Effector memory CD8-positive, alpha-beta T cell (primary cell): ENCODE measurements at places on chromosomes 11 and 22.

GRCh38 chr11:34948696-34949095 is 32.3 kb downstream of the PDHX start:
- no peak for DNase-seq

DNA sequence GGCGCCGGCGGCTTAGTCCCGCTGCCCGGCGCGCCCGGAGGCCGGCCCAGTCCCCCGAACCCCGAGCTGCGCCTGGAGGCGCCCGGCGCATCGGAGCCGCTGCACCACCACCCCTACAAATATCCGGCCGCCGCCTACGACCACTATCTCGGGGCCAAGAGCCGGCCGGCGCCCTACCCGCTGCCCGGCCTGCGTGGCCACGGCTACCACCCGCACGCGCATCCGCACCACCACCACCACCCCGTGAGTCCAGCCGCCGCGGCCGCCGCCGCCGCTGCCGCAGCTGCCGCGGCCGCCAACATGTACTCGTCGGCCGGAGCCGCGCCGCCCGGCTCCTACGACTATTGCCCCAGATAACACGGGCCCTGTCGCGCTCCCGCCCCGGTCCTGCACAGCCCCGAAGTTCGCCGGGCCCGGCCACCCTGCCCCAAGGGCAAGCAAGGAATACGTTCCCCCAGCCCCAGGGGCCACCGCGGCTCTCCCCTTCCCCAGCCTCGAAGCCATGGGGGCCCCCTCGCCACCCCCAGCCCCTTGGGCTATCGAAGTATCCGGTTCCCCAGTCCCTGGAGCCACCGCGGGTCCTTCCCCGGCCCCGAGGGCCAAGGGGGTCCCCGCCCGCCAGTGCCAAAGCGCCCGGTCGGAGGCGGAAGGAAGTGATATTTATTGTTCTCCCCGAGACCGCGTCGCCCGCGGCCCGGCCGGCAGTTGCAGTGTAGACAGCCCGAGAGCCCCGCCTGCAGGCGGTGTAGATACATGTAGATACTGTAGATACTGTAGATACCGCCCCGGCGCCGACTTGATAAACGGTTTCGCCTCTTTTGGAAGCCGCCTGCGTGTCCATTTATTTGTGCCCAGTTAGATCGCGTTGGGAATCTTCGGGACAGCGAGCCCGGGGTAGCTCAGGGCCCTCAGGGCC is 6.2 kb downstream of the TBX1 start:
- DNase-seq = peak; percentile 38

DNA sequence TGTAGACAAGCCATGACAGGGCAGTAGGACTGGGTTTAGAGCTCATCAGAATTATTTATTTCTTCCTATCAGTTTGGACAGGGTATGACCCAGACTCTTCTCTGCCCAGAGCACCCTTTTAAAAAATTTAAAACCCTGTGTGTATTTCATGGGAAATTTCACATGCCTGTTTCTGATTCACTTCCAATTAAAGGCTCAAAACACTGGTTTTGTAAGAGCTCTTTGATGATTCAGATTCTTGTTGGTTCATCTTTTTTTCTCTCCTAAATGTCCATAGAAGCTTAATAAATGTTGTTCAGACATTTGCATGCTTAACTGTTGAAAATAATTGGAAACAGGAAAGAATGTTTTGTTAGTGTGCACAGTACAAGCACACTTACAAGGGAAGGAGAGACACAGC is 13.8 kb downstream of the FLI1 start:
- no peak for DNase-seq

- no peak for DNase-seq
Measured at GRCh38 chr11:58513747-58514367, 6.0 kb upstream of the OR5B21 start.

DNA sequence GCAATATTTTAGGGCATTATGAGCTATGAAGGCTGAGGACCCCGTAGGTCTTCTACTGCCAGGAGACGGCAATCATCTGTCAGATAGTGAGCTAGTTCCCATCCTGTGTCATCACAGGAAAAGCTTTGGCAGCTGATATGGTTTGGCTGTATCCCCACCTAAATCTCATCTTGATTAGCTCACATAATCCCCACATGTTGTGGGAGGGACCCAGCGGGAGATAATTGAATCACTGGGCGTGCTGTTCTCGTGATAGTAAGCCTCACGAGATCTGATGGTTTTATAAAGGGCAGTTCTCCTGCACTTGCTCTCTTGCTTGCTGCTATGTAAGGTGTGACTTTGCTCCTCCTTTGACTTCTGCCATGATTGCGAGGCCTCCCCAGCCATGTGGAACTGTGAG is 18.1 kb downstream of the CSRP3 start:
- DNase-seq = no peak

DNA sequence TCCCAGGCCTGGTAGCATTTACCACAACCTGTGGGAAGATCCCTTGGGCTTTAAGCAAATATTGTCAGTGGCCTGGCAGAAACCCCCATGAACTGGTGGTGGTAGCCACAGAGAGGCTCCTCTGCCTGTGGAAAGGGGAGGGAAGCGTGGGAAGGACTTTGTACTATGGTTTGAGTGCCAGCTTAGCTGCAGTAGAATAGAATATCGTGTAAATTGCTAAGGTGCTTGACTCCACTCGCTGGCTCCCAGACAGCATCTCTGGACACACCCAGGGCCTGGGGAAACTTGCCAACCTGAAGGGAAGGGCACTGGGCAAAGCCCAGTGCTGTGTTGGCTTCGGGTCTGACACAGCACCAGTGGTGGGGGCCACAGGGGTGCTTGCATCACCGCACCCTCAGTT is 52.6 kb downstream of the XRRA1 start:
- DNase-seq = no peak

- DNase-seq = no peak
Measured at GRCh38 chr11:17159441-17159840, 48.3 kb downstream of the PIK3C2A start.

- no peak for DNase-seq
Measured at GRCh38 chr11:86444981-86445380, 70.3 kb downstream of the CCDC81 start.

DNA sequence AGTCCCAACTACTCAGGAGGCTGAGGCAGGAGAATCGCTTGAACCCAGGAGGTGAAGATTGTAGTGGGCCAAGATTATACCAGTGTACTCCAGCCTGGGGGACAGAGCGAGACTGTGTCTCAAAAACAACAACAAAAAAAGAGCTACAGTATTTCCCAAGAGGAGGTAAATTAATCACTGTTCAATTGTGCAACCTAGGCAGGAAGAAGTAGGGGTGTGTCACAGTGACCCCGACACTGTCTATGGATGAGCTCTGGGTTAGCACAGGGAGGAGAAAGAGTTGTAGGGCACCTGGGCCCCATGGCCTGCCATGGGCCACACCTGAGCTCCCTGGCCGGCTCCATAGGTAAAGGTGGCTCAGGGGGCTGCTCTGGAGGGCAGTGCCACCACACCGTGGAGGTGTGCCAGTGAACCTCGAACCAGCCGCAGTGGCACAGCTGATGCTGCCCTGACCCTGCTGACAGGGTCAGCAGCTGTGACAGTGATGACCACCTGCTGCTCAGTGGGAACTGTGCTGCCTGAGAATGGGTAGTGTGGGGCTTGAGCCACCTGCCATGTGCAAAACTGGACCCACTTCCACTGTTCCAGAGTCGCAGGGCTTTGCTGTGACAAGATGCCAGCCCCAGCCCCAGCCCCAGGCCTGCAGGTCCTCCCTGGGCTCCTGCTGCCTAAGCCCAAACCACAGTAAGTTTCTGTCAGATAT is 84.0 kb upstream of the PITPNB start:
- no peak for DNase-seq

- DNase-seq = no peak
Measured at GRCh38 chr22:23685205-23685784, 5.5 kb upstream of the RGL4 start.
